ENCODE measurements at places on chromosomes 16 and 17.
A peak's percentile ranks its signal among the peaks of the same experiment; 100 is the strongest.

DNA sequence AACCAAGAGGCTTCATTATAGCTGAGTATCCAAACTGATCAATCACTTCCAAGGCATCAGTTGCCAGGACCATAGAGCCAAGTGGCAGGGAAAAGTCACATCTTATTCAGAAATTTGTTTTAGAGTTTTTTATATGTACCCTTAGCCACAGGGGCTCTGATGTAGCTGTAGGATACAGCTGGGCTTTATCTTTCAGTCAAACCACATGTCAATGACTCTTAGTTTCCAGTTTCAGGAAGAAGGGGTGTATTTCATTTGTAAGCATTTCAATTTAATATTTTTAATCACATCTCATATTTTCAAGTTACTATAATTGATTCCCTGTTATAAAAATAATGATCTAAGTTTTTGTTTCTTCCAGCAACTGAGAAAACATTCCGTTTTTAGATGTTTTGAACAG, 2.9 kb upstream of the FLCN start:
- no peak for DNase-seq

DNA sequence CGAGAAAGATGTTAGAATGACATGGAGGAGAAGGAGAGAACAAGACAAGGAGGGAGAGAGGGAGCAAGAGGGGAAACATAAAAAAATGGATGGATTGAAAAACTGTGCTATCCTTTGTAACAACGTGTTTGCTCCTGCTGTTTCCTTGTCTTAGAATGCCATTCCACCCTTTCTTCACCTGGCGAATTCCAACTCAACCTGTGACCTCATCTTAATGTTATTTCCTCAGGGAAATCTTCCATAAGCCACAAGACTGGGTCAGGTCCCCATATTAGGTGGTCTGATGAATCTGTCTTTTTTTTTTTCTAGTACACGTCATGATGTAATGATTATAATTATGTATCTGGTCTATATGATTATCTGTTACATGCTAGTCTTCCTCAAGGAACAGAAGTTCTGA, 195.0 kb upstream of the MAF start:
- DNase-seq = no peak

- no peak for DNase-seq
Observed at GRCh38 chr16:66353055-66353454, 13.4 kb upstream of the CDH5 start.

- DNase-seq = no peak
Observed at GRCh38 chr17:81918832-81919545, 1.0 kb upstream of the SIRT7 start.

GRCh38 chr16:11299865-11300559, 18.9 kb upstream of the PRM1 start:
- no peak for DNase-seq

DNA sequence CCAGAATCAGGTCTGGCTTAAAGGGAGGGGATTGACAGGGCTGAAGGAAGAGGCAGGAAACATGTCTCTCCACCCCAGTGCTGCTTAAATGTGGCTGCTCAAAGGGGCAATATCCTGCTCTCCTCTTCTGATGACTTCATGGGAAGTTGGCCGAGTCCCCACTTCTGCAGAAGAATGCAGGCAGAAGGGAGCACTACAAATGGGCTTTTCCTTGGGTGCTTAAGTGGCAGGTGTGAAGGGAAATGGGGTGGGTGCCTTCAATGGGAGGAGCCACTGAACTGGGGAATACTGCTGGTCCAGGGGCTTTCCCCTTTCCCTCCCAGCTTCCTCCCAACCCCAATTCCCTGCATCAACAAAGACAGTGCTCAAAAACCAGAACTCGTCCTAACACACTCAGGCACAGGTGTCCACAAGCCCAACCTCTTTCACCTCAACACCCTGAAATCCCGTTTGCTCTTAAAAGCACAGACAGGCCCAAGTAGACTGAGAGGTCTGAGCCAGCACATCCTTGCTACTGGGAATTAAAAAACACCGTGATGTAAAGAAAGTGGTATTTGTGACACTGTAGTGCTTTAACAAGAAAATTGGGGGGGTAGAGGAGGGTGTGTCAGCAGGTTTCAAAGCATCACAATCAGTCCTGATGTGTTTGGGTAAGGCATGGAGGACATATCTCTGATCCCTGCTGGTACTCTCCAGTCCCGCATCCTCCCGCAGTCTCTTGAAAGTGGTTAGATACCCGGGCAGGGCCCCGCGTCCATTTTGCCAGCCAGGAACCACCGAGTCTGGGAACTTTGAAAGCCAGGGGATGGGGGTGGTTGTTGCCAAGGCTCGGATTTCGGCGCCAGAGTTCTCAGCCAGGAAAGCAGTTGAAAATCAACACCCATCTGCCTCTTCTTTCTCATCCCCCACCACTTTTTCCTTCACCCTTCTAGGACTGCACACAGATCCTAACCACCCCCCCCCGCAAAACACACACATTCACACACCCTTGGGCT, 1.6 kb downstream of the CA10 start:
- DNase-seq = no peak

GRCh38 chr17:82782657-82783207, 30.9 kb downstream of the TBCD start:
- DNase-seq = no peak

DNA sequence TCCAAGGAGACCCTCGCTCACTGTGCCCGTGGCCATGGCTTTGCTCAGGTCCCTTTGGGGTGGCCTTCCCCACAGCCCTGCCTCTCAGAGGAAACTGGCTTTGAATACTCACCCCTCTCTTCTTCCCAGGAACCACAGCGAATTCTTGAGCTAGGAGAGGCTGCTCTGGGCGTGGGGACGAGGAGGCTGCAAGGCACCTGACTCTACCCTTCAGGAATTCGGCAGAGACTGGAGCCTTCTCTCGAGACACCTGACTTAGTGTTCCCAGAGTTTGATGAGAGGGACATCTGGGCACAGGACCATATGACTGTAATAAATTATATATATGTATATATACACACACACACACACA, 6.2 kb downstream of the LLGL2 start:
- no peak for DNase-seq

GRCh38 chr17:52134641-52135040, 23.9 kb downstream of the CA10 start:
- DNase-seq = no peak

DNA sequence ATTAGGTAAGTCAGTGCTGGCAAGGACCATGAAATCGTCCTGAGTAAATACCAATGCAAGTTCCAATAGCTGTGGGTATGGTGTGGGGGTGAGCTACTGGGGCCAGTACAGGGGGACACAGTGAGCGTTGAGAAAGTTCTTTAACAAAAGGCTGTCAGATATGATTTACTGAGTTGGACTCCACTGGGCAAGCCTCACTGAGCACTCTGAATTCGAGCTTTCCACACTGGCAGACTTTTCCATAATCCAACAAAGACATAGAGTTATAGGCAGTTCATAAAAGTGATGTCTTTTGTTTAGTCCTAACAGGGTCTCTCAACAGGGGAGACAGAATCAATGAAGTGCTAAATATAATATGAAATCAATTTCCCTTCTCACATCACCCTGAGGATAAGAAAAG, 489.0 kb downstream of the KCNJ2 start:
- DNase-seq = no peak

GRCh38 chr17:78458736-78459335, 80.4 kb downstream of the PGS1 start:
- DNase-seq = no peak

GRCh38 chr17:29252101-29252791, 5.6 kb downstream of the CRYBA1 start:
- peak; percentile 48 for DNase-seq

DNA sequence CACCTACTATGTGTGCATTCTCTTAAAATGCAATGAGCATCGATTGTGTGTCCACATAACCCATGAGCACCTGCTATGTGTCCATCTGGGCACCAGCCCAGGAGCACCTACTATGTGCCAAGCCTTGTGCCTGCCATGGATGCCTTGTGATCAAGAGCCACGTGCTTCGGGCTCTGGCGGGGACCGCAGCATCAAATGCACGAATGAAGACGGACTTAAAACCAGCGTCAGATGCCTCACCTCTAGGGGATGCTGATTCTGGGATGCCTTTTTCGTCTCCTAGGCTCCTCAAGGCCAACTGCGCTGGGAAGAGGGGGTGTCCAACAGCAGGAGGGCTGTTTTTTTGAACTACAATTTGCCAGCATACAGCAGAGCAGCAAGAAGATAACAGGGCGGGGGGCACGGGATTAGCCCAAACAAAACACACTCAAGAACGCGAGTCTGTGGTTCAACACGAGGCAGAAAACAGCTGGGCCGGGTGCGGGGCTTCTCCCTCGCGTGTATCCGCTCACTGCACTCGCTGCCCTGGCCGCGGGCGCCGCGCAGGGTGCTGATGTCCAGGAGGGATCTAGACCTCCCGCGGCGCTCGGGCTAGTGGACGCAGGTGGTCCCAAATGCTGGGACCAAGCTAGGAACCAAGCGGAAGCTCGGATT, 1.2 kb upstream of the GLIS2 start:
- DNase-seq = peak; percentile 59

DNA sequence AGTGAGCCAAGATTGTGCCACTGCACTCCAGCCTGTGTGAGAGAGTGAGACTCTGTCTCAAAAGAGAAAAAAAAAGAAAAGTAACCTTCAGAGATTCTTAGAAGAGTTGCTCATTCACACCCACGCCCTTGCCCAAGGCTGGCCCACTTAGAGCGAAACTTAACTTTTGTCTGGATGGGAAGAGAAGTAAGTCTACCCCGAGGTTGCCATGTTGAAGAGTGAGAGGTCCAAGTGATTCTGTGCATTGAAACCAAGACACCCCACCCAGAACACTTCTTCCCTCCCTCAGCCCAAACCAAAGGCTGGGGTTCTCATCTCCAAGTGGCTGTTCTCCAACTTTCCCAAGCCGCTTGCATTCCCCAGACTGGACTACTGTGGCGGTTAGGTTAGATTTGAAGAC, 2.4 kb upstream of the CISD3 start:
- no peak for DNase-seq

DNA sequence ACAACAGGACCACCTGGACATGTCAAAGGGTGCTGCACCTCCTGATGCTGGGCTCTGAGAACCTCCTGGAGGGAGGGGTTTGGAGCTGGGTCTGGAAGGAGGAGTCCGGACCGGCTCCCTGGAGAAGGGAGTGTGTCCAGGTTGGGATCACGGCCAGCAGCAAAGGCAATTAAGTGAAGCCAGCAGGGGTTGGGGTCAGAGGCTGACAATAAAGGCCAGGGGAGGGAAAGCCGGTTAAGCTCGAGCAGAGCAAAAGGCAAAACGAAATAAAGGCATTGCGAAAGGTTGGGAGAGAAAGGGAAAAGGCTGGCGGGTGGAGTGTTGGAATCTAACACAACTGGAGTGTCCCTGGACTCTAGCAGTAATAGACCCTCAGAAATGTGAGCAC, 992 bp upstream of the CACNG4 start:
- DNase-seq = no peak

DNA sequence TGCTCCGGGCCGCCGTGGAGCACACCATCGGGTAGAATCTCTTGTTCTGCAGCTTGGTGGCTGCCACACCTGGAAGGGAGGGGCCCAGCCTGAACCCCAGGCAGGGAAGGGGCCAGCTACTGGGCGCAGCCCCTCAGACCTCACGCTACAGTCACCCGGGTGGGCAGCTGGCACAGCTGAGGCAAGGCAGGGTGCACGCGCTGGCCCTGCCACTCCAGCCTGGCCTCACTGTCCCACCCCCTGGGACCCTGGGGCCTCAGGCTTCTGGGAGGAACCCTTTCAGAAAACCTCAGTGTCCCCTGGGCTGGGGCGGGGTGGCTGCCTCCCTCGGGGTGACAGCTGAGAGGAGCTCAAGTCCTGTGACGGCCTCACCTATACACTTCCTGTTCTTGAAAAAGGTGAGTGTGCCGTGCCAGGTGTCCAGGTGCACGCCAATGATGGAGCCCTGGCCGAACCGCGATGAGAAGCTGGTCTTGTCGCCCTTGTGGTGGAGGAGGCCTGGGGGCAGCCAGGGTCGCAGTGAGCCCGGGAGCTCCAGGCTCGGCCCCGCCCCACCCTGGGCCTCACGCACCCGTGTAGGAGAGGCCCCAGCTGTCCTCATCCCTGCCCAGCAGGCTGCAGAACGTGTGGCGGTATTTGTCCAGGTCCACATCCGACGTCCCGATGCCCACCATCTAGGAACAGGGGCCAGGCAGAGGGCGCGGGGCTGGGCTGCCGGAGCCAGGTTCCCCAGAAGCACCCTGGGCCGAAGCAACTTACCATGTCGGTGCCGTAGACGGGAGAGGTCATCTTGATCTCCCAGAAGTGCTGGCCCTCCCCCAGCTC, 4.7 kb upstream of the MRPS34 start:
- DNase-seq = no peak

- DNase-seq = no peak
Observed at GRCh38 chr16:87264634-87265033, 52.6 kb downstream of the C16orf95 start.

GRCh38 chr16:57540906-57541753, 1.3 kb upstream of the ADGRG5 start:
- DNase-seq = no peak

DNA sequence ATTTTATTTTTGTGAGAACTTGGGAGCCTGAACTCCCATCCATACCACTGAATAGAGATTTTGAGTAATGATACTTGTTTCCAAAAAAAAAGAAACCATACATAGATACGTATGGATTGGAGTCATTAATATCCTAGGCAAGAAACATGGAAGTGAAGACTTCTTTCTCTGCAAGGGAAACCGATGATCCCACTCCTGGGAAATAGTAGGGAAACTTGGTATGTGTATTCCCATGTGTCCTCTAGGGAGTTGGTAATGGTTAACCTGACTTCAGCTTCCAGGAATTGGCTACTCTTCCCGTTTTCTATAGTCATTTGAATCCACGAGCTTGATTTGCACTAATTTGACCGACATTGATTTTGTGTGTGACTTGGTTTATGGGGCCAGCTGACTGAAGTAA, 5.4 kb downstream of the FUS start:
- no peak for DNase-seq

DNA sequence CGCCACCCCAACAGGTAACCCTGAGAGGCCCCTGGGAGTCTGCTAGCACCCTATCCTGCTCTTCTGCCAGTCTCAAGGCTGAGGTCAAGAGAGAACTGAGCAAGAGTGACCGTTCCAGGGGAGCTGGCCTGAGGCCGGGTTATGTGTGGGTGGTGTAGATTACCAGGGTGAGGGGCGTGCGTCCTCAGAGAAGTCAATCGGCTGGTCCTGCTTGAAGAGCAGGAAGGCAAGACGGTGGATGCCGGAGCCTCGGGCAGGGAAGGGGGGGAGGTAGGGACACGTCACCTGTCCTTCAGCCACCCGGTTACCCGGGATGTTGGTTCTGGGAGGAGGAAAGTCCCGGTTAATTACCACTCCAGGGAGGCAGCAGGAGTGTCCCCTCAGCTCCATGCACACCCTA, 2.6 kb upstream of the TRIM65 start:
- no peak for DNase-seq

- DNase-seq = peak; percentile 84
Observed at GRCh38 chr16:24010440-24011089, 174.8 kb downstream of the PRKCB start.

GRCh38 chr16:88744577-88745521, 38.5 kb downstream of the CTU2 start:
- no peak for DNase-seq

DNA sequence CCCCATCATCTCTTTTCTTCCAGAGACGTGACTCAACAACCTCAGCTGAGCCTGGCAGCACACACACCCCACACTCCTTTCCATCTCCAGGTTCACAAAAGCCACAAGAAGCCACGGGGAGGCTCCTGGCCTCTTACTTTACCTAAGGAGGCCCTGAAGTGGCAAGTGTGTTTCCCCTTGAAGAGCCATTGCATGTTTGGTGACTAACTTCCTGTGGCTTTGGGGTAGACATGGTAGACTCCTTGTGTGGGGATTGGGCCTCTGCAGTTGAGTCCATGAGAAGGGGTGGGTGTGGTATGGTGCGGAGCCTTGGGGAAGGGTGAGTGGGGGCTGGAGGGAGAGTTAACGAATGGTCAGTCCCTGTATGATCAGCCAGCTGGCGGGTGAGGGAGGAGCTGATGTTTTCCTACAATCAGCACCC, 24.2 kb downstream of the SAP30BP start:
- peak; percentile 16 for DNase-seq

- DNase-seq = no peak
Observed at GRCh38 chr16:2455081-2455845, 4.6 kb upstream of the TEDC2 start.
